ENCODE measurements at places on chromosomes 5 and 9.

- DNase-seq = no peak
Measured at GRCh38 chr5:95075111-95075510, 209.8 kb downstream of the MCTP1 start.

DNA sequence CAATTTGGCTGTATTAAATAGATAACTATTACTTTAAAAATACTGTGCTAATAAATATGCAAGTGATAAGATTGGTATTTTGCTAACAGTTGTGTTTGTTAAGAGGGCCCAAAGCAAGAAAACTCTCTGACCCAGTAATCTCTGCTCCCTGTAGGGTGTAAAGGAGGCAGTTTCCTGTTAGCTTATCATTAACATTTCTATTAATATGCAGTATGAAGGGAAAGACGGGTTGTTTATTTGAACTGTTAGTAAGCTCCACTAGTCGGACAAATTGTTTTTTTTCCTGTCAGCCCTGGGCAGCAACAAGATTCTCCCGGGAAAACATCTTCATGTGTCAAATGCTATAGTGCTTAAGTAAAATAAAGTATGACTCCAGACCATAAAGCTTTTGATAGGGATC, 35.6 kb downstream of the ERP44 start:
- DNase-seq = no peak

DNA sequence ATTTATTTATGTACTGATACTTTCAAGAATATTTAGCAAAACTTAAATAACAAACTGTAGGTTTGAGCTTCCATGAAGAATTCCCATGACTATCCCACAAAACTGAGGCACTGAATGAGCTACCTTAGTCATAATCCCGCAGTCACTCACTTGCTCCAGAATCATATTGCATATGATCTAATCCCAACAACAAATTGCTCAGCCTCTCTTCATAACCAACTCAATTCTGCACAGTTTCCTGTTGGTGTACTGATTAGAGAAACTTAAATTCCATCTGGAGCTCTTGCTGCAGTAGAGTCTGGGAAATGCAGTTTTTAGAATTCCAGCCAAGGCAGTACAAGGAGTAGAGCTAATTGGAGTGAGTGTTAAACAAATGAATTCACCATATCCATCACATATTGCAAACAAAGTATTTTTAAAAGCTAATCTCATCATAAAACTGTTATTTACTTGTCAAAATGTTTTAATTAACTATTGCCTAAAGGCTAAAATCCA, 35.7 kb upstream of the CDH18 start:
- DNase-seq = no peak

DNA sequence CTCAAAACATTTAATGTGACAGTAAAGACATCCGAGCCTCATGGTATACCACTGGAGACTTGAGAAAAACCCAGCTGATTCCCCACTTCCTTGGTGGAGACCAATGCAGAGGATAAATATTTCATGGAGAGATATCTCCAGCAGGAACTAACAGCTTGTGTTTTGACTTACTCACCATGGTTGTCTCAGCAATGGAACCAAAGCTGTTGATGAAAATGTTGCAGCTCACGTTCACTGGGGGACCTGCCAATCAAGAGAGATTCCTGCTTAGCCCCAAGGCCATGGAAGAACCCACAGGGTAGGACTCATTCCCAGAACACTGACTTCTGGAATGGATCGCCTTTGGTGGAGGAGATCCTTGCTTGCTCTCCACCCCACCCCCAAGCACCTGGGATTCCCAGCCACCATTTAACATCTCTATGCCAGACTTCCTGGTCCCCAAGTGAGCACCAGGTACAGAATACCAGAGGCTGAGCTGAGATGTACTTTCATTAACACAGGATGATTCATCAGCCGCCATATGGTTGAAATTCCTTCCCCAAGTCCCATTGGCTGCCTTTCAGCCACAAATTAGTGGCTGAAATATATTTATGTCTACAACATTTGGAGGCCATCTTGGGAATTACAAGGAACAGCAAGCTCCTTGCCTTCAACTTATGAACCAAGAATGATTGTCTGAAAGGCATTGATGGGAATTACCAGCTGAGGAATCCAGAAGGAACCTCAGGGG, 37.9 kb downstream of the GLRA1 start:
- DNase-seq = no peak

GRCh38 chr9:2290382-2290781, 275.2 kb downstream of the SMARCA2 start:
- DNase-seq = no peak

- DNase-seq = no peak
Measured at GRCh38 chr5:113548396-113548795, 34.9 kb downstream of the YTHDC2 start.

DNA sequence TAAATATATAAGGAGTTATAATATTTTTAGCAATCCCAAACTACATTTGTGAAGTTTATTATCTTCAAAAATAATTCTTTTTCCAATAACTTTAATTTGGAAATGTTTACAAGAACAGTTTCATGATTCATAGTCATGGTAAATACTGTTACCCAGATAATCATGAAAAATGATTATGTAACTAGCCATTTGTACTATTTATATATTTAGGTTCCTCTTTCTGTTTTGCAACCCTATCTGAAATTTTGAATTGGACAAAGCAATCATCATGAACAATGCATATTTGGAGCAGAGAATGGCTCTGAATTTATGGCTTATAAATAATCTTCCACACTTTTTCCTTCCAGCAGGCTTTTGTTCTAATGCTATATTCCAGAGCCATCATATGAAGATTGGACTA, 499.7 kb downstream of the SLCO4C1 start:
- no peak for DNase-seq

DNA sequence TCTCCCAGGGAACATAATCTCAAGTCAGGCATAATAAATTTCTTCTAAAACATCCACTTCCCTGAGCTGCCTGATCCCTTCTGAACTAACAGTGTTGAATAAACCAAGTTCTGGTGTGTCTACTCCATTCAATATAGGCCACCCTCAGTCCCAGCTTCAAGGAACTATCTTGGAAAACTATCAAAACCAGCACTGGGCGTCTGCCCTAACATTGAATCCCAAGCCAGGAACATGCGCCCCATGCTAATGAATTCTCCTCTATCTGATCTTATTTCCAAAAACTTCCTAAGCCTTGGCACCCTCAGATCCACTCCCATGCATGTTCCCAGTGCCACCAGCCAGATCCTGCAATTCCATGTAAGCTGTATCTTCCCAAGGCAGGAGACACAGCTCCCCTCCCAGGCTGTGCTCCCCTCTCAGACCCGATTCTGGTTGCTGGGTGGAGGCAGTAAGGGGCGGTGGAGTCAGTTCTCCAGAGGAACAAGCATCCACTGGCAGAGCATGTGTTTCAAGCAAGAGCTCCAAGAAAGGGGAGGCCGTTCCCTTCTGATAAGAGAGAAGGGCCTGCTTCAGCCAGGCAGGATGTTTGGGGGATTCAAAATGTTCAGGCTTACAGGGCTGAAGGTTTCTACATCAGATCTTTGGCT, 13.1 kb upstream of the FOXI1 start:
- DNase-seq = no peak

GRCh38 chr9:2425676-2426075, 195.9 kb upstream of the VLDLR start:
- no peak for DNase-seq

DNA sequence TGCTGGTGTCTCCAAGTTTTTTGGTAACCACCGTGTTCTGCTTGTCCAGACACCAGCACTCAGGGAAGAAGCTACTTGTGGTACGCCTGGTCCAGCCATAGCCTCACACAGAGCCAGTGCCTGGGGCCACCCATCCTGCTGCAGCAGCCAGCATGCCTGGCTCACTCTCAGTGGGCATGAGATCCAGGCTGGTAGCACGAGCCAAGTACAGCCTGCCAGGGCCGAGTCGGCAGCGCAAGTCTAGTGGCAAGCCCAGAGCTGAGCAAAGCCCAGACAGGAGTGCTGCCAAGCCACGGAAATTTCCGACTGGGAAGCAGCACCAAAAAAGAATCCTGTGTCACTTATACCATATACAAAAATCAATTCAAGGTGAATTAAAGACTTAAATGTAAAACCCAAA, 36.3 kb upstream of the FBXL17 start:
- DNase-seq = no peak

DNA sequence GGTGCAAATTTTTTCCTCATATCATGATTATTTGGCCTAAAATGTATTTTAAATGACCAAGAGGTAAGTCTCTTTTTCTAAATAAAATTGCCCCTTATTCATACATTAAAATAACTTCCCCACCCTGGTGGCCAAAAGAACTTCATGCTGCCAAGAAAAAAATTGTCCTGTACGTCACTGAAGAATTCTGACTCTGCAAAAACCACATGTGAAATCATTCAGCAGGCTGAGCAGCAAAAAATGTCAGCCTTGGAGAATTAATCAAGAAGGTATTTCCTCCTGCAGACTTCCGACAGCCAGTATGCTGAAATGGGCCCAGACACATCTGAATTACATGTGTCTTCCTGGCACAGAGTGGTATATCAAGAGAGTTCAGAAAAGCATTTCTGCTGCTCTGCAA, 94.6 kb upstream of the HMHB1 start:
- DNase-seq = no peak

GRCh38 chr9:134253606-134254205, 72.5 kb upstream of the RXRA start:
- DNase-seq = no peak

DNA sequence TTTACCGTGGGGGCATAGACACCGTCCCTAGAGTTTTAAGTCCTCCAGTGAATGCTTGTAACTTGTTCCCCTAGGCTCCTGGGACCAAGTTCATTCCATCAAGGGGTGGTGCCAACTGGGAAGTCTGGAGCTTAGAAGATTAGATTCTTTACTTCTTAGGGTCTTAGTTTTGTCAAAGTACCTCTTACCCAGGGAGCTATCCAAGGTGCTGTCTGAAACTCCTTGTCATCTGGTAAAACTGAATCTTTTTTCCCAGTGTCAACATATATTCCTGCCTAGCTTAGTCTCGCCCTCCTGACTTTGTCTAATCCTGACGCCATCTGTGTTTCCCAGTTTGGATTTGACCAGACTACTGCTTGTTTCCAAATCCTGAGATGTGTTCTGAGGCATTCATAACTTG, 41.6 kb downstream of the MAMDC2 start:
- DNase-seq = no peak

GRCh38 chr5:115257981-115258380, 4.7 kb downstream of the PGGT1B start:
- DNase-seq = no peak

DNA sequence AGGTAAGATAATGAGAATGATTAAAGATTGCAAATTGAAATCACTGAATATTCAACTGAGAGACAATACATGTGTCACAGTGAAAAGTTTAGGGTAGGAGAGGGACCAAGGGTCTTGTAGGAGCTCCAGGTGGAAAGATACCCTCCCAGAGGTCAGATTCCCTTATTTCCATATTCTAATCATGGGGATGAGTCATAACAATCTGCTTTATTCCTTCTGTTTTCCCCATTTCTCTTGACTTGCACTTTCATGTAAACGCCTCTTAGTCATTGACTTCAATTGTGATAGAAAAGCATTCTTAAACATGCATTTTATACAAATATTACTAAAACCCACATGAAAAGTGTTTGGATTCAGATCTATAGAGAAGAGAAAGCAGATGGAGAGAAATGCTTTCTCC, 81.3 kb upstream of the CTSL start:
- no peak for DNase-seq

GRCh38 chr9:78997296-78997695, 574.5 kb upstream of the TLE4 start:
- DNase-seq = no peak

- no peak for DNase-seq
Measured at GRCh38 chr9:136445799-136446198, 6.2 kb upstream of the INPP5E start.

All from NCI-H510A (cell line).